ENCODE measurements at places on chromosomes 5 and 9.

DNA sequence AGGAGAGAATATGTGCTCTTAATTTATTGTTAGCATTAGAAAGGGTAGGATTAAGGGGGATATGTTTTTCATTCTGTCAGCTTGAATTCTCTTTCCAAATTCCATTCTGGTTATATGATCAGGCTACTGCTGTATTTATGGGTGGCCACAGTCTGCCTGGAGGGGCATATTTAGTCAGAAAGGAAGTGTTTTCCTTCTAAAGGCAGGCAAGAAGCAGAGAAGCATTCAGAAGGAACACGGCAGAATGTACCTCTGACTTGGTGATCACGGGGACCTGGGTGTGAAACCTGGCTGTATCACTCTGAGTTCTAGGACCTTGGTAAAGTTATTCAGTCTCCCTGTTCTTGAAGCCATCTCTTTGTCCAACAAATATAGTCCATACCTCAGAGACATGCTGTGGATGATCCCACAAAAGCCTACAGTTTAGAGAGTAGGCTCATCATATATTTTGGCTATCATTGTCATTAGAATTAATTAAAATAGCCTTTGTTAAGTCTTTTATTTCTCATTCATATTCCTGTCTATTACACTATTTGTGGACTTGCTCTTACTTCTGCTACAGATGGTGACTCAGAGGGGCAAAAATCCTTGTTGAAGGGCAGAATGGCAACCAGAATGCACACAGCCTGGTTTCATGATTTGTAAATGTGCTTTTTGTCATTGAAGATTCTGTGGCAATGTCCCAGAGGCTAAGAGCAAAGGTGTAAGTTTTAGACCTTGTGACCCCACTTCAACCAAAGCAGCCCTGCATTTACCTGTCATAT, 2.7 kb downstream of the TNC start:
- DNase-seq = peak; percentile 39

- DNase-seq = no peak
Measured at GRCh38 chr9:95634536-95634935, 117.8 kb upstream of the PTCH1 start.

DNA sequence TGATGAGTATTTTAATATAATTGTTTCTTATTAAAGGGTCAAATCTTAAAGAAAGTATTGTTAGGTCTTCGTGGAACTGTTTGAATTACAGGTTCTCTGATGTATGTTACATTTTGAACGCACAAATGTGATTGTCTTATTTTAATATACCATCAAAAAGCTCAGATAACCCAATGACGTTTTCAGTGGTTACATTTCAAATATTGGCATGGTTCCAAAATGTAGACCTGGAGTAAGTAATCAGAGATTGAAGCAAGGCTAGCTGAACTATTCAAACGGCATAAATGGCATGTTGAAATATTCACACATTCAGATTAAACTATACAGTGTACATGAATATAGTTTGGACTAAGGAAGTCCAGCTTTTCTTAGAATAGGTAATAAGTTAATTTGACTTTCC, 281.7 kb upstream of the EFNA5 start:
- DNase-seq = no peak

- DNase-seq = no peak
Measured at GRCh38 chr5:167804512-167805220, 486.8 kb upstream of the WWC1 start.

DNA sequence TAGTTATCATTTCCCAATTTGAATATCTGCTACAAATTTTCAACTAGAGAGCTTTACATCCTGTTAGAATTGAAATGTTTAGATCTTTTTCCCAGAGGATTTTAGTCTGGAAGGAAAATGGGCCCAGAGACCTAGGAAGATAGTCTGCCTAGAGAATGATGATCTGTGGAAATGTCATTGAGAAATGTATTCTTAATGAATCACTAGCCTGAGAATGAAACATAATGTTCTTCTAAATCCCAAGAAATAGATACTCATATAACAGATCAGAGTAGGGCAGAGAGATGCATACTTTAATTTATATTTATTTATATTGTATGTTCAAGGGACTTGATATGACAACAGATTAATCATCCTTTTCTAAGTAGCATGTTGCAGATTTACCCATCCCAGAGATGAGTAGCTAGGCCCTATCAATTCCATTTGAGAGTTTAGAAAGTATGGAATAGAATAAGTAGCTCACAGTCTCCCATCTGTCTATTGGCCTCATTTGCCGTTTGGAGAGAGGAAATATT, 25.1 kb upstream of the SLC44A1 start:
- no peak for DNase-seq

- DNase-seq = no peak
Measured at GRCh38 chr9:94921092-94921471, 194.6 kb downstream of the AOPEP start.

DNA sequence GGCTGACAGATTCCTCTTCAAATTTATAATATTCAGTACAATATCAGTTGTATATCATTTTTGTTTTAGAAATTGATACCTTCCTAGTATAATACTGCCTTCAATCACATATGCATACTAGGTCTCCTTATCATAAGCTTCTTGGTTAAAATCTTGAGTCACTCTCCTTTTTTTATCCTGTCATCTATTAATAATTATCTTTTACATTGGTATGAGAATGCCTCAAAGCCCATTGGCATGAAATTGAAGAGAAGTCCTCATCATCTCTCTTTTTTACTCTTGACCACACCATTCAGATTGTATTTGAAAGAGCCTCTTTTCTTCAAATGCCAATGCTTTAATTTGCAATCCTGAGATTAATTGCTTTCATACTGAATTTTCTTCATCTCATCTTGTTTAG, 810.3 kb downstream of the BRINP1 start:
- no peak for DNase-seq
